ENCODE measurements at places on chromosomes 1 and 21. TPM values are rescaled to one million over a fixed set of nuclear protein-coding genes. Genes with fewer than 3 reads are reported as not detected.

Gene NCAM2
- 0.14 TPM for total RNA-seq

Gene ZNF695
- not detected for total RNA-seq

Gene MPL
- 0.26 TPM for total RNA-seq

Gene ATP1A2
- 0.55 TPM for total RNA-seq

- DNase-seq = no peak
Measured at GRCh38 chr1:173392895-173393658, 84.1 kb upstream of the PRDX6 start.

DNA sequence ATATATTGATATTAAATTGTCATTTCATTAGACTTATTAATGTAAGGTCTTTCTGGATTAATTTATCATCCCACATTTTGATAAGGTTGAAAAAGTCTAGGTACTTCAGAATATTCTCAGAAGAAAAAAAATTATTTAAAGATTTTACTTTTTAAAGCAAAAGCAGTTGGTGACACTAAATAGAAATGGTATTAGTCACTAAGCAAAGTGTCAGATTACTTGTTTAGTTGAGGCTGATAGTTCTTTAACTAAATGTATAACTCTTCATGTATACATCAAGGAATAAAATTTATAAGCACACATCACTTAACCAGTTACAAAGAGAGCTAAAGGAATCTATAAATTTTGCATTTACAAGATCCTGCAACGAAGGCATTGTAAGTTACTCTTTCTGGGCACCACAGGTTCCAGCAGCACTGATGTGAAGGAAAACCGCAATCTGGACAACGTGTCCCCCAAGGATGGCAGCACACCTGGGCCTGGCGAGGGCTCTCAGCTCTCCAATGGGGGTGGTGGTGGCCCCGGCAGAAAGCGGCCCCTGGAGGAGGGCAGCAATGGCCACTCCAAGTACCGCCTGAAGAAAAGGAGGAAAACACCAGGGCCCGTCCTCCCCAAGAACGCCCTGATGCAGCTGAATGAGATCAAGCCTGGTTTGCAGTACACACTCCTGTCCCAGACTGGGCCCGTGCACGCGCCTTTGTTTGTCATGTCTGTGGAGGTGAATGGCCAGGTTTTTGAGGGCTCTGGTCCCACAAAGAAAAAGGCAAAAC lies 101.1 kb downstream of the ADARB1 start:
- DNase-seq = no peak

DNA sequence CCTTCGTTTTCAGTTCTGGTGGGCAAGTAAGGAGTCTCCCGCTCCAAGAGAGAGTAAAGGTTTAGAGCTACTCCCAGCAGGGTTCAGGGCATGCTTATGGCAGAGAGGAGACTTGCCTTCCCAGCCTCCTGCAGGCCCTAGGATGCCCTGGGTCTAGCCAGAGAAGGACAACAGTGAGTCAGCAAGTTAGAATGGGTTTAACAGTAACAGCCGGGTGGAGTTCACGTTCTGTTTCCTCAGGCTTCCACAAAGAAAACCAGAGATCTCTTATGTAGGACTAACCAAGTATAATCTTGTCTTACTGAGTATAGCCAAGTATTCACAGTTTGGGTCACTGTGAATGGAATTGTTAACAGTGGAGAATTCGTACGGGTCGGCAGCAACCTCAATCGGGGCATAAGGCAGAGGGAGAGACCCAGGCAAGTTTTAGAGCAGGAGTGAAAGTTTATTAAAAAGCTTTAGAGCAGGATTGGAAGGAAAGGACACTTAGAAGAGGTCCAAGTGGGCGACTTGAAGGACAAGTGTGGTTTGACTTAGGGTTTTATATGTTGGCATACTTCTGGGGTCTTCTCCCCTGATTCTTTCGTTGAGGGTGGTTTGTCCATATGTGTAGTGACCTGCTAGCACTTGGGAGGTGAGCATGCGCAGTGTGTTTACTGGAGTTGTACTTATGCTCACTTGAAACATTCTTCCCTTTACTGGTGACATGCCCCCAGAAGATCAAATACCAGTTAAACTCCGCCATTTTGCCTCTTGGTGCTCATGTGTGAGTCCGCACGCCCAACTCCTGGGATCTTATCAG lies 4.5 kb downstream of the OVAAL start:
- DNase-seq = no peak

GRCh38 chr1:242784807-242785206 lies 260.3 kb upstream of the PLD5 start:
- no peak for DNase-seq

- DNase-seq = no peak
Measured at GRCh38 chr1:17521946-17522612, 17.4 kb upstream of the ARHGEF10L start.

- DNase-seq = peak; percentile 80
Measured at GRCh38 chr1:216723274-216723780, at the start of gene ESRRG. Gene ESRRG (minus strand): TSS chr1:216723429. CDS start chr1:216723299, 130 bp downstream.

- DNase-seq = no peak
Measured at GRCh38 chr1:24337455-24337854, 18.3 kb downstream of the GRHL3 start.

- no peak for DNase-seq
Measured at GRCh38 chr1:203563291-203563690, 63.3 kb upstream of the ATP2B4 start.

All from pancreas (tissue), 10 donors.